Right kidney (tissue), 9 donors: ENCODE measurements at places on chromosomes 2 and 18.

DNA sequence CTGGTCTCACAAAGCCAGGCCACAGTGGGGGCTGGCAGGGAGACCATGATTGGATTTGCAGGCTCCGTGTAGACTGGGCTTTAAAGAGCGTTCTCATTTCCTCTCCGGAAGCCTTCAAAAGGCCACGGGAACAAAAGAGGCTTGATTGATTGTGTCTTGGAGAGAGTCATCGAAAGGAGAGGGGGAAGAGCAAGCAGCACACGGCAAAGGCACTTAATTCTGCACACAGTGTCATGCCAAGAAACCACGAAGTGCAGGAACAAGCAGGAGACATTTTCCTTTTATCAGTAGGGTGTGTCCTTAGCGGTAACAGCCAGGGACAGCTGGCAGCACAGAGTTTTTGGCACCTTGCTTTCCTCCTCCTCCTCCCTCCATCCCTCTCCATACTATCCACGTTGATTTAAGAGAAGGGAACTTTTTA lies 47.7 kb downstream of the GLI2 start:
- DNase-seq = no peak

DNA sequence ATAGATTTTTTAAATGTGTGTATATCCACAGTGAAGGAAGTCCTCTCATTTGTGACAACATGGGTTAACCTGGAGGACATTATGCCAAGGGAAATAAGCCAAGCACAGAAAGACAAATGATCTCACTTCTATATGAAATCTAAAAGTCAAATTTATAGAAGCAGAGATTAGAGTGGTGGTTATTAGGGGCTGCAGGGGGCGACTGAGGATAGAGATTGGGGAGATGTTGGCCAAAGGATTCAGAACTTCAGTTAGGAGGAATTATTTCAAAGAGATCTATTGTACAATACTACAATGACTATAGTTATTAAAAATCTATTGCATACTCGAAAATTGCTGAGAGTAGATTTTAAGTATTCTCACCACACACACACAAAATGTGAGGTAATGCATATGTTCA lies 252.4 kb upstream of the SLC39A10 start:
- DNase-seq = no peak

- DNase-seq = no peak
These were observed 23.8 kb upstream of the SLC38A11 start for GRCh38 chr2:164979113-164979512.

DNA sequence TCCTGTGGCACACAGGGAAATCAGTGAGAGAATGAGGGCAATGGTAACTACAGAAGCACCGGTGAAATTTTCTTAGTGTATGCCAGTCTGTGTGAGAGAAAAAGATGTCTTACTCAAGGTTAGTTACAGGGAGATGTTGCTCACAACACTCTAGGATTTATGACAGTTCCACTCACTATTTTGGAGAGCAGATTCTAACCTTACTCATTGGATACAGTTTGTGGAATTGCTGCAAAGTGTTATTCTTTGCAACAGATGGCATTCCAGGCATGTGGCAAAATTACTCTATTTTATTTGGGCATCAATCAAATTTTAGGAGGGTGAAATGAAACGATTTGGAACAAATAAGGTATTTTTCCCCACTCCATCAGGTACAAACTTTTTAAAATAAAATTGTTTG lies 449.1 kb downstream of the PIK3C3 start:
- DNase-seq = no peak

DNA sequence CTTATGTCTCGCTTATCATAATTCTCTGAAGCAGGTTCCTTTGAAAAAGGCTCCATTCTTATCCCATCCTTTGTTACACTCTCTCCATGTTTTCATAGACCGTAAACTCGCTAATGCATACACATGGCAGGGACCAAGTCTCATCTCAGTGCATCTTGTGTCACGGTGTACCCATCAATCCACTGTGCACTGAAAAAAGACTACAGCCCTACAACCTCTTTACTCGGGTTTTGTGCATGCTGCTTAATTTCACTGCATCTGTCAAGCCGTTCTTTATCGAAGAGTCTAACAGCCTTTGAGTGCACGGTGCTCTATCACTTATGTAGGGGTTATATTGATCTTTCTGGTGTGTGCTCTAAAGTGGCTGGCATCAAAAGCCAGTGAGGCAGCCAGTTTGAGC lies 302.9 kb upstream of the ERBB4 start:
- DNase-seq = no peak

DNA sequence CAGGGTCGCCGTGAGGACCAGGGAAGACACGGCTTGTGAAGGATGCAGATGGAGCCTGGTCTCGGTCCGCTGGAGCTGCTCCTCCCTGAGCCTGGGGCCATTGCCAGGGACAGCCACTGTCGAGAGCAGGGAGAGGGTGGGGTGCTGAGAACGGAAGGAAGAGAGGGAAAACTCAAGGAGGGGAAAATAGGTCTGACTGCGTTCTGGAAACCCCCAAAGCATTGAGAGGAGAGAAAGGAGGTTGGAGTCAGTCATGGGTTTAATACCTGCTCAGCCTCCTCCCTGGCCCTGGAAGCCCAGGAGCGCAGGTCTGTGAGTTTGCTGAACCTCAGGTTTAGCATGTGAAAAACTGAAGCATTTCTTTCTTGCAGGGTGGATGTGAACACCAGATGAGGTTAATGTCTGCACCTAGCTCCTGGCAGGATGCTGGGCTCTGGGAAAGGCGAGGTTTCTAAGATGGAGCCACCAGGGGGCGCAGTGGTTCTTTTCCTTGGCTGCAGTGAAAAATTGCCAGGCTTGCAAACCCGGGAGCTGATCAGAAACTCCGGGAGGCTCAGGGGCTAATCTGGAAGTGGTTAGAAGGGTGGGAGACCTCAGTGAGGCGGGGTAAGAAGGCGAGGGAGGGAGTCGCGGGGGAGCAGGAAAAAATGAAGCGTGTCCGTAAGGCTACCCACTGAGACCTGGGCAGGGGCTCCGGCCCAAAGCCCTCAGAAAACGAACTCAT lies 33.6 kb upstream of the RNF149 start:
- DNase-seq = no peak
